Stimulated activated naive CD8-positive, alpha-beta T cell treated with anti-CD3 and anti-CD28 coated beads, Interleukin-15, amount 100 ng/mL, for 72 hours (primary cell): ENCODE measurements at places on chromosomes 13 and 19.

DNA sequence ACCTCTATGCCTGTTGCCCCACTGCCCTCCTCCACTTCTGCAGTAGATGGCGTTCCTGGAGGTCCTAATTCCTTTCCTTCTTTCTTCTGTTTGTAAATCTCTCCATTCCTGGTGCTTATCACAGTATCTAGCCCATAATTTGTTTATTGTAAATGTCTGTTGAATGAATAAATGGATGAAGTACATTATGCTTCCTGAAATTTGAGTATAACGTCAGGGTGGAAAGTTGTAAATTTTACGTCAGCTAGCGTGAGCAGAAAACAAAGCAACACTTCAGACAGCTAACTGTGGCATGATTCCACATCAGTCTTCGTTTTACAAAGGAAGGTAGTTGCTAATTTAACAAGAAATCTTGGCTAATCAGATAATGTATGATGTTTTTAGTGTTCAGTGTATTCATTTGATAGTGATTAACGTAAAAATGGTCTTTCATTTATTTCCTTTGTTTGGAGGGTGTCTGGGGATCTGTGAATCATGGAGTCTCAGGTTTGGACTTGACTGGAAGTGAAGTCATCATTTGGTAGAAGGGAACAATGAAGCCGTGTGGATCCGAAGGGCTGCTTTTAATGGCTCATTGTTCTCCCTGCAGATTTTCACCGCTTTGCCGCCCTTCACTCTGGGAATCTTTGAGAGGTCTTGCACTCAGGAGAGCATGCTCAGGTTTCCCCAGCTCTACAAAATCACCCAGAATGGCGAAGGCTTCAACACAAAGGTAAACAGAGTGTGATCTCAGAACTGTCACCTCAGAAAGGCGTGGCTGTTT is 215.1 kb downstream of the SHISA2 start:
- no peak for DNase-seq

- no peak for DNase-seq
Measured at GRCh38 chr13:98761126-98761985, 8.9 kb upstream of the SLC15A1 start.

DNA sequence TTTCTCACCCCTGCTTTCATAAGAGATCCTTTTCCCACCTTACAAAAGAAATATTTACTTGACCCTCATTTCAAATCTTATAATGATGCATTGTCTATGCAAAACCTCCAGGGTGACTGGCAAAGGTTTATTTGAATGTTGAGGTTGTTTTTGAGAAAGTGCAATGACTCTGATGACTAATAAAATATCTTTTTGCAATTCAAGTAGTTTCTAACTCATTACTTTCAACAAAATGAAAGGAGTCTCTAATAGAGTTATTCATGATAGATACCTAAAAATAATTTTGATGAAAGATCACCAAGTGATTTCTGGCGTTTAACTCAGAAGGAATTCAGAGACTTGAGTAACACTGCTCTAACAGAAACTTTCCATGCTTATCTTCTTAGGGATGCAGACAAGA is 144.2 kb downstream of the FOXO1 start:
- DNase-seq = no peak

DNA sequence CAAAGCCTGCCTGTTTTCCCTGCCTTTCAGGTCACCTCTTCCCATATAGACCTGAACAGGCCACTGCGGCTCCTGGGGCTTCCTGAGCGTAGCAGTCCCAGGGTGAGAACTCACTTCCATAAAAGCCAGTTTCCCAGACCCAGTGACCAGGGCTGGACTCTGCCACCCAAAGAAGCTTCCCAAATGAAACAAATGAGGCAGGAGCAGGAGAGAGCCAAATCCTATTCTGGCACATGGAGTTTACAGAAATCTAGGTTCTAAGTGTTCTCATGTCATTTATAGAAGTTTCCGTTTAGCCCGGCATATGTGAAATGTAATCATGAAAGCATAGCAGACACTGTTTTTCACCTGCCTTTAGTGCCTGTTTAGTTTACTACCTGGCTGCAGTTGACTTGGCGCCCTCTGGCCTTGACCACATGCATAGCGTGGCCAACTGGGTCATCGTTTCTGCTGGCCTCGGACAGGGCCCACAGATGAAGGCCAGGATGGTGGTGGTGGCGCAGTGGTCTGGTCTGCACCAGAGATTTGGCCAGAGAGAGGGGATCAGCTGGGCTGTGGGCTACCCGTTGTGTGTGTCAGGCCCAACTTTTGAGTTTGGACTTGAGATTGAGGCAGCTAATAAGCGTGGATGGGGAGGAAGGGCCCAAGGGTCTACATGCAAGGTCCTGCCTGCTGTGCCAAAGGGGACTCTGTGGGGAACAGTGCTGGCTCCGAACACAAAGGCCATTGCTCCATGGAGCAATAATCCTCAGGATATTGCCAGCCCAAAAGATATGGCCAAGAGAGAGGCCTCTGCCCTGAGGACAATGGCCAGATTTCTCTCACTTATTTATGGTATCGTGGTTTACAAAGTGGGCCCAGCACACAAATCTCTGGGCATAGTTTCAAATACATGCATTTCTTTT is 43.3 kb downstream of the NFIX start:
- no peak for DNase-seq

DNA sequence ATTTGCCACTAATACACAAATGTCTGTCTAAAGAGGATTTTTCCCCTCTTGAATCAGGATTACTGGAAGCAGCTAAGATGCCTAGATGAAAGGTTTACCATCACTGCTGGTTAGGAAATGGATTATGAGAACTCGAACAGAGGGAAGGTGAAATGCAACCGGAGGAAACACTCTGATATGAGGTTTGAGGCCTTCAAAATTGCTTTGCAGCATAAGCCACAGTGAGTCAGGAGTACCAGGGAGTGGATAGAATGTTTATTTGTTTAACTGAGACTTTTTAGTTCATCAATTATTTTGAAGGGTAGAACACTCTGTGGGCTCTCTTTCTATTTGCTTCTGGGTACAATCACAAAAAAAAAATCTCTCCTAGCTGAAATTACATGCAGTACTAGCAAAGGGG is 18.1 kb downstream of the CDADC1 start:
- no peak for DNase-seq
